ENCODE measurements at places on chromosomes 4 and X. TPM values are rescaled to one million over a fixed set of nuclear protein-coding genes. Genes with fewer than 3 reads are reported as not detected.
A peak's percentile ranks its signal among the peaks of the same experiment; 100 is the strongest.

DNA sequence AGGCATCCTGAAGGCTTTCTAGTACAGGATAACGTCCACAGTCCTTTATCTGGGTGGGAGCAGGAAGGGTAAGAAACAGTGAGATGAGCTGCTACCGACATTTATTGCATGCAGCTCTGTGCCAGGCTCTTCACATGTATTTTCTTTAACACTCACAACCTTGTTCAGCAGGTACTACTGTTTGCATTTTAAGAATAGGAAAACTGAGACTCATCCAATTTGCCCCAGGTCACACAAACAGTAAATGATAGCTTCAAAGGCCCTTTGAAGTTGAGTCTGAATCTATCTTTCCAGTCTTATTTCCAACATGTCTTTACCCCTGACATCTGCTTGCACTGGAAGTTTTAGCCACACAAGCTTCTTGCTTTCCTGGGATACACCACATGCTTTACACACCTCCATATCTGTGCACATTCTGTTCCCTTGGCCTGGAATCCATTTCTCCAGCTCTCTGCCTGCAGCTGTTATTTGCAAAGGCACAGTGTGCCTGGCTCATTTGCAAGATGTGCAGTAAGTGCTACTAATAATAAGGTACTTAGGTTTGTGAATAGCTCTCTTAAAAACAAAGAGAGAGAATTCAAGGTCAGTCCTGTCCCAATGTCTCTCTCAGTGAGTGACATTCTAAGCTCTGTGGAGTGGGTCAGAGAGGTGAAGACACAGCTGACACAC is 61.2 kb downstream of the METTL14 start:
- no peak for DNase-seq

DNA sequence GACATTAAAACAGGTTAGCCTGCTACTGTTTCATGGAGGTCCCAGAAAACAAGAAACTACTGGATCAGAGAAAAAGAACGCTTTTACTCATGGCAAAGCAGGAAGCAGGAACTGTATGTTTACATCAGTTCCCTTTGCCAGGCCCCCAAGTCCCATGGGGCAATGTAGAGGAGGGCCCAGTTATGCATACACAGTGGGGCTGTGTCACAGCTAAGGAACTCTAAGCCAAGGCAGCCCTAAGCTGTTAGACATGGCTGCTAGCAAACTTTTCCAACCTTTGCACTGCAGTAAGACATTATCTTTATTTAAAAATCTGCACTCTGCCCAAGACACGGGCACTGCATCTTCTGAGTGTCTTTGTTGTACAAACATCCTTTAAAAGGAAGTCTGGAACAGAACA is 975.8 kb downstream of the C4orf33 start:
- DNase-seq, result no peak

- DNase-seq, result no peak
Measured at GRCh38 chr4:48752246-48752645, 27.8 kb downstream of the FRYL start.

DNA sequence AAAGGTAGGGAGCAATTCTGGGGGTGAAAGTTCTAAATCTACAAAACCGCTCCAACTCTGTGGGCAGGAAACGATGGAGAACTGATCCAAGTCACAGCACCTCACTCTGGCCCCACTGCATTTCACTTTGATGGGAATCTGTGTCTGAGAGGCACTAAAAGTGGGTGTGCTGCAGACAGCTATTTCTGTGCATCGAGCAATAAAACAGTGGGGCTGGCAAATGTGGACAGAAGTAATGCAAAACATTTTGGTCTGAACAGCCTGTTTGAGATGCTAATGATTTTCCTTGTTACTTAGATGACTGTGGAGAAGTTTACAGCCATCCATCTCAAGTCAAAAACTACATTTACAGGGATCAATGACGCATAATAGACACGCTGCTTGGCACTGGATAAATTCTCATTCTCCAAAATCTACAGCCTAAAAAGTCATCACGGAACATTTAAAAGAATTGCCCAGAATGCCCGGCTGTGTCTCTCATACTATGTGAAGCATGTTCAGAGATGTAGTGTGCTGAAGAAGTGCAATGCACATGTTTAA is 1671.6 kb upstream of the TENM3 start:
- no peak for DNase-seq

GRCh38 chr4:14771094-14771493 is 231.2 kb upstream of the CPEB2 start:
- no peak for DNase-seq

DNA sequence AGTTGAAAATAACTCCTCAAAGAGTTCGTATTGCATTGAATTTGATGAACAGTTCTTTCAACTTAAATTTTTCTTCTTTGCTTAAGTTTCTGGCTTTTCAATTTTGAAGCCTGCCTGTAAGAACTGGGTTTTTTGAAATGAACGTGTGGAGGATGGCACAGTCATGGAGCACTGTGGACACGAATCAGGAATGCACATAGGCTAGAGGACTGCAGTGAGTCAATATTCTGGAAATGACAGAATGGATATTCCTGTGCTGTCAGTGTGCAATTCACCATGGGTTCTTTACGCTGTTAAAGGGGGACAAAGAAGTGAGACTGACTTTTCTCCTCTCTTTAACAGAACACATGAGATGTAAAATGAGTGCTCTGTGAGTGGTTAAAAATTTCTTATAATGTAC is 368.0 kb upstream of the AGA start:
- no peak for DNase-seq

DNA sequence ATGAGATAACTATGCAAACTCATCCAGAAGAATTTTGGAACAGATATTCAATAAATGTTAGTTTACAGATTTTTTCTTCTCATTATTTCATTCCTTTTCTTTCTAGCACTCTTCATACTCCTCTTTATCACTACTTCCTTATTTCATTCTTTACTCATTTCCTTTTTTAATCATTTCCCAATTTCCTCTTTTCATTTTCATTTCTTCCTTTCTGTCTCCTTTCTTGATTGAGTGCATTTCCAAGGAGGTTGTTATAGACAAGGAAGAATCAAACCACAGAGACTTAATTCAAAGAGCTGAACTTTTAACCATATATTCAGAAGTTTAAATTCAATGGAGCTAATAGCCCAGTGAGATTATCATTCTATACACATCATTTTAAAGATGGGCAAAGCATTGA is 600.7 kb downstream of the ARAP2 start:
- DNase-seq, result no peak

- no peak for DNase-seq
Measured at GRCh38 chrX:115260330-115260729, 26.4 kb upstream of the LRCH2 start.

GRCh38 chr4:548976-549375 is 27.1 kb downstream of the TMEM271 start:
- DNase-seq, result no peak

GRCh38 chr4:85842540-85842939 is 367.6 kb downstream of the ARHGAP24 start:
- peak; percentile 46 for DNase-seq

DNA sequence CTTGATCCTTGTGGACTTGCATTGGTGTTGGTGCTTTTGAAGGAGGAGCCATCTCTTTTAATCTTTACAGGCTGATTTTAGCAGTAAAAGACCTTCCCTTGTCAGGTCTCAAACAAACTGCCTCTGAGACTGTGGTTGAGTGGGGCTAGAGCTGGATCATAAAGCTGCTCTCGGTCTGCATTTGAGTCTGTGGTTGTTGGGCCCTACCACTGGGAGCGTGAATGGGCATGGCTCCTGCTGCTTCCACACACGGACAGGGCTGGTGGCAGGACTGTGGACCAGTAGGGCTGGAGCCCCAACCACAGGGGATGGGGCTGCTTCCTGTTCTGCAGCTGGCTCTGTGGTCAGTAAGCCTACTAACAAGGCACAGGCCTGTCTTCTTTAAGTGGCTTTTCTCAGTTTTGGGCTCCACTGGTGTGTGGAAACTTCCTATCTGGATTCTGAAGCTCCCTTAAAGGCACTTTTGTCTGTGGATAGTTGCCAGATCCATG is 130.6 kb downstream of the RBM46 start:
- DNase-seq, result no peak

- DNase-seq, result no peak
Measured at GRCh38 chr4:77564231-77564630, 41.4 kb upstream of the CXCL13 start.

GRCh38 chr4:162874748-162875147 is 291.9 kb downstream of the NAF1 start:
- DNase-seq, result no peak

GRCh38 chrX:74421740-74422352 is 553 bp downstream of the SLC16A2 start:
- no peak for DNase-seq

GRCh38 chr4:176011529-176011928 is 54.1 kb upstream of the WDR17 start:
- no peak for DNase-seq

GRCh38 chr4:151716324-151716723 is 44.5 kb downstream of the GATB start:
- DNase-seq, result no peak

- no peak for DNase-seq
Measured at GRCh38 chr4:121685257-121685656, 11.5 kb downstream of the ANXA5 start.

DNA sequence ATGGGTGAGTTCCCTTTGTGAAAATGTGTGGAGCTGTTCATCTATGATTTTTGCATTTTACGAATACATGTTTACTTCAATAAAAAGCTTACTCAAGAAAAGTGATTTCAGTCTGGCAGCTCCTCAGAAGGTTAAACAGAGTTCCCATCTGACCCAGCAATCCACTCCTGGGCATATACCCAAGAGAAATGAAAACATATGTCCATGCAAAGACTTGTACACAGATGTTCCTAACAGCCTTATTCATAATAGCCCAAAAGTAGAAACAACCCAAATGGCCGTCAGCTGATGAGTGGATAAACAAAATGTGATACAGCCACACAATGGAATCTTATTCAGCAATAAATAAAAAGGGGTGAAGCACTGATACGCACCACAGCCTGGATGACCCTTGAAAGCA is 20.8 kb downstream of the CLCN4 start:
- no peak for DNase-seq

- DNase-seq, result no peak
Measured at GRCh38 chrX:13899607-13900006, 82.7 kb upstream of the GPM6B start.

DNA sequence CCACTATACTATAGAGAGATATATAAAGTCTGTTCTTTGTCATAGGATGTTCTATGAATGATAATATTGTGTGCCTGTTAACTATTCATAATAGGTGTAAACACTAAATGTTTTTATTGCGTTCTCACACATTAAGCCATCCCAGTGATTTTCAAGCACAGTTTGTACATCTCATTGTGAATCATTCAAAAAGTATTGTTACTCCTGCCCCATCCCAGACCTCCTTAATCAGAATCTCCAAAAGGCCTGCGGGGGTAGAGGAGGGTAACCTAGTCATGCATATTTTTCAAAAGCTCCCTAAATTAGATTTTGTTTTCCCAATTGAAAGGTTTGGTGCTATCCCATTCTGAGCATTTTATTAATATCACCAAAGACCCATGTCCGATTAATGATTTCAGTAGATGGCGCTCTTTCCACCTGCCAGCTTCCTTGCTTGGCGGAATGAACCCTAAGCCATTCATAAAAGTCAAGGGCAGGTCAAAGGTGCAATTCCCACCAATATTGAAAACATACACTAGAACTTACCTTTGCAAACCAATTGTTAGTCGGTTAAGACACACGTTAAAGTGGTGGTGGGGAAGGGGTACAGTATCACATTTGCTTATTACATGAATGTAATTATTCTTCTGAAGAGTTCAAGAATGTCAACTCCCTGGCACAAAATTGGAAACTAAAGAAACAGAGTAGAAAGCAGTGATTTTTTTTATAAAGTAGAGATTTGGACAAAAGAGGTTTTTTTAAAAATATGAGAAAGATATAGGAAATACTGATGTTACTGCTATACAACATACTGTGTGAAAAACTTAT is 5.8 kb upstream of the TET2 start:
- DNase-seq, result no peak

DNA sequence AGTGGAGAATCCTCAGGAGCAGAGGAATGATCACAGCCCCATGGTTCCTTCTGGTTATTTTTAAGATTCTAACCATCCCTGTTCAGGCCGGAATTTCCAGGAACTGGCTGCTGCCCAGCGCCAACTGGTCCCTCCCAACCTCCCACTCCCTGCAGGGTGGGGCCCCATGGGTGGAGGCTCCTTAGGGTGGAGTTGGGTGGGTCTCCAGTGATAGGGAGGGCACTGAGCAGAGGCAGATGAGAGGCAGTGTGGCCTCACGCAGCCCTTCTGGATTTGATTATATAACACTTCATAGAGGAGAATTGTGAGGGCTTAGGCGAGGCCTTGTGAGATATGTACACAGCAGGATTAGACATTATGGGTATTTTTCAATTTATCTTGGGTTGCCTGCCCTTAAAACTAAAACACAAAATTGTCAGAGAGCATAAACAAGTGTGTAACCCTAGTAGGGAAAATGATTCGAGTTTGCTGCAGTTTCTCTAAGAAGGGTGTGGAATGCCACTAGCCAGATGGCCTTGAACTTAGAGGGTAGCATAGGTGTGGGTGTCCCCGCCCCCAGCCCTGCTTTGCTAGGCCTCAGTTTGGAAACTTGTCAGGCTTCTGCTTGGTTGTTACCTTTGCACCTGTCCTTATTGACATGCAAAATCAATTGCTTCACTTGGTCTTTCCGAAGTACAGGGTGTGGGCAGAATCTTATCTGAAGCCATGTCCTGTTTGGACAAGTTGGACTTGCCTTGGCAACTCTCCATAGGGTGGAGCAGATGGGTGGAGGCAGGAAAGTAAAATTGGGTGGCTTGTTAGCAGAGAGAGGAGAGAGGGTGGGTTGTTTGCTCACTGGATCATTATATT is 9.4 kb downstream of the KLF3 start:
- DNase-seq, result peak; percentile 63

DNA sequence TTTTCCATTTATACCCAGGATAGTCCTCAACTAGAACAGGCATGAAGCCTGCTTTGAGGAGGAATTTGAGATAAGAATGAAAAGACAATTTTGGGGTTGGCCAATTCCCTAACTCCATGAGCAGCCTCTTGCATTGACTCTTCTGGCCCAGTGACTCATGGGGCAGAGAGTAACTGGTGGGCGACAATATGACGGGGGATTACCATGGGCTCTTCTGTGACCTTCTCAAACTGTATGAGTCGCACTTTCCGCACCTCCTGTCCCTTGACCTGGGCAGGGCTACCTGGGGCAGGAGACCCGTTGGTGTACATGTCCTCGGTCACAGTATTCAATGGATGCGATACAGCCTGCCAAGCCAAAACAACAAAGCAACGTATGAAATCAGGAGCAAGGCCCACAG is 13.3 kb downstream of the MPP1 start:
- no peak for DNase-seq

- no peak for DNase-seq
Measured at GRCh38 chr4:53680168-53680567, 88.9 kb upstream of the LNX1 start.

GRCh38 chr4:141131723-141132071 is 1.6 kb downstream of the RNF150 start:
- no peak for DNase-seq

GRCh38 chr4:92381616-92382015 is 77.8 kb downstream of the GRID2 start:
- DNase-seq, result no peak

SSX1 gene
- total RNA-seq, result not detected

ARSJ gene
- total RNA-seq, result 8.4 TPM

RNF175 gene
- total RNA-seq, result 0.12 TPM

PRR32 gene
- total RNA-seq, result not detected

ARHGAP6 gene
- 16.7 TPM for total RNA-seq
